ENCODE measurements at places on chromosomes 16 and 17. TPM values are rescaled to one million over a fixed set of nuclear protein-coding genes. Genes with fewer than 3 reads are reported as not detected.

MAP2K4 gene
- 21.4 TPM for total RNA-seq

RASL10B gene
- total RNA-seq = under 0.01 TPM

ORC6 gene
- 5.8 TPM for total RNA-seq

CRISPLD2 gene
- total RNA-seq = 0.13 TPM

UNC45B gene
- total RNA-seq = not detected

CDK3 gene
- 0.13 TPM for total RNA-seq

CXCL16 gene
- total RNA-seq = 2.4 TPM

G6PC1 gene
- total RNA-seq = not detected

EVI2B gene
- 0.13 TPM for total RNA-seq

TBC1D3K gene
- not detected for total RNA-seq

EXOC3L1 gene
- 57.7 TPM for total RNA-seq

HBM gene
- not detected for total RNA-seq

GRAP gene
- total RNA-seq = 152 TPM

SLC35G6 gene
- total RNA-seq = not detected

HAP1 gene
- 0.13 TPM for total RNA-seq

PRSS53 gene
- 0.39 TPM for total RNA-seq

TSNAXIP1 gene
- total RNA-seq = 0.51 TPM

GPR179 gene
- not detected for total RNA-seq

CRYBA1 gene
- total RNA-seq = not detected

TRPV3 gene
- not detected for total RNA-seq

CES4A gene
- total RNA-seq = 1.0 TPM

ZDHHC1 gene
- 6.4 TPM for total RNA-seq

KRT12 gene
- not detected for total RNA-seq

RRAD gene
- total RNA-seq = 1.0 TPM

SLC16A5 gene
- 4.6 TPM for total RNA-seq

SCARF1 gene
- 80.7 TPM for total RNA-seq

MT1M gene
- 0.38 TPM for total RNA-seq

CACNG3 gene
- not detected for total RNA-seq

NPB gene
- total RNA-seq = not detected

DNAH17 gene
- total RNA-seq = under 0.01 TPM

GRAPL gene
- total RNA-seq = 56.0 TPM
